Activated CD8-positive, alpha-beta T cell treated with anti-CD3 and anti-CD28 coated beads for 36 hours (primary cell): ENCODE measurements at places on chromosomes 11 and 22.

DNA sequence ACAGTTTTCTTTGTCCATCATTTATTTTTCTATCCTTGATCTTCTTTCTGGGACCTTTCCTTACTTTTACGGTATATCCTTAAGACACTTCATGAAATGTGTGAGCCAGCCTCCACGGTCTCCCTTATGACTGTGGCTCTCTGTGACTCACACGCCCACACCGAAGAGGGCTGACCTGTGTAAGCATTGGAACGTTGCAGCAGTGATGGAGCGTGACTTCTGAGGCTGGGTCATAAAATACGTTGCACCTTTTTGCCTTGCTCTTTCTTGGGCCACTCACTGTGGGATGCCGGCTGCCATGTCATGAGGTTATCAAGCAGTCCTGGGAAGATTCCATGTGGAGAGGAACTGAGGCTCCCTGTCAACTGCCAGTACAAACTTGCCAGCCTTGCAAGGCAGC lies 96.3 kb upstream of the RAB1B start:
- peak; percentile 48 for DNase-seq

DNA sequence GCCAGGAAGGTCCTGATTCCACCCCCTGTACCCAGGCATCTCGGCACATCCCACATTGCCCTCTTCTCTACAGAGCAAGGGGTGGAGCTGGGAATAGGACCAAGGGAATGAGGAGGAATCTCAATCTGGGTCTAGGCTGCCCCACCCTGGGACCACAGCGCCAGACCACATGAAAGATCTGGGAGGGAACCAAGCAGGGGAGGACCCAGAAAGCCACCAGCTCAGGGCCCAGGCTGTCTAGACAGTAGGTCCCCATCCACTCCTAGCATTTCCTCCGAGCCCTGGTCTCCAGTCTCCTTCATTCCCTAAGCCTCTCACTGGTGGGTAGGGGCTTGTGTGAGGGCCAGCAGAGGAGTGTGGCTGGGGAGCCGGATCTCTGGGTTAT lies 11.6 kb downstream of the PHLDB1 start:
- DNase-seq, result no peak

DNA sequence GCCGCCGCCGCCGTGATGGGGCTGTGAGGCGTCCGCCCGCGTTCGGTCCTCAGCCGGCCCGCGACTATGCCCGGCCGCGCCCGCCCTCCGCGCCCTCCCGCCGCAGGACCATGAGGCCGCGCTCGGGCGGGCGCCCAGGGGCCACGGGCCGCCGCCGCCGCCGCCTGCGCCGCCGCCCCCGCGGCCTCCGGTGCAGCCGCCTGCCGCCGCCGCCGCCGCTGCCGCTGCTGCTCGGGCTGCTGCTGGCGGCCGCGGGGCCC lies 215 bp downstream of the ZNRF3 start:
- no peak for DNase-seq

- DNase-seq, result no peak
Measured at GRCh38 chr11:64278576-64279190, 5.8 kb downstream of the BAD start.

GRCh38 chr11:535210-535518 lies 212 bp downstream of the HRAS start:
- DNase-seq, result no peak

GRCh38 chr11:1054143-1055108 lies 17.9 kb upstream of the MUC6 start:
- no peak for DNase-seq

DNA sequence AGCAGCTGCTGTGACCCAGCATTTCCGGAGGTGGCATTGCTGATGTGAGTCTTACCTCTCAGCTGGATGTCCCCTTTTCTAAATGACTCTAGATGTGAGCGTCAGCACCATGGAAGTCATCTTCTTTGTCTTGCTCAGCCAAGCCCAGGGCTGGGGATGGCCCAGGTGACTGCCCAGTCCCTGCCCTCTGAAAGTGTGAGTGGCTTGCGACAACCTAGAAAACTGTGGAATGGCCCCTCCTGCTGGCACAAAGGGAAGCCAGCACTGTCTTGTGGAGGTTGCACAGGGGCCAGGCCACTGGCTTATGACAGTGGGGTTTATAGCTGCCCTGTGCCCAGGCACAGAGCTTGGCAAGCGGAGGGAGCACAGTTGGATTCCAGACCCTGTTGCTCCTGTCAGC lies 6.2 kb downstream of the TUB start:
- DNase-seq, result no peak

- peak; percentile 13 for DNase-seq
Measured at GRCh38 chr22:23080613-23081290, 10.4 kb downstream of the GNAZ start.

- peak; percentile 37 for DNase-seq
Measured at GRCh38 chr11:17296852-17297559, 20.5 kb downstream of the NUCB2 start.

- no peak for DNase-seq
Measured at GRCh38 chr11:102771351-102771750, 9.1 kb downstream of the MMP10 start.
